Activated CD8-positive, alpha-beta memory T cell treated with anti-CD3 and anti-CD28 coated beads for 1 hour (primary cell): ENCODE measurements at places on chromosomes 4 and X.

GRCh38 chr4:113677325-113677724 is 84.2 kb downstream of the CAMK2D start:
- DNase-seq, result no peak

GRCh38 chr4:182478475-182478874 is 235.3 kb downstream of the TENM3 start:
- DNase-seq, result no peak

- DNase-seq, result no peak
Observed at GRCh38 chr4:101862595-101862994, 72.1 kb downstream of the BANK1 start.

DNA sequence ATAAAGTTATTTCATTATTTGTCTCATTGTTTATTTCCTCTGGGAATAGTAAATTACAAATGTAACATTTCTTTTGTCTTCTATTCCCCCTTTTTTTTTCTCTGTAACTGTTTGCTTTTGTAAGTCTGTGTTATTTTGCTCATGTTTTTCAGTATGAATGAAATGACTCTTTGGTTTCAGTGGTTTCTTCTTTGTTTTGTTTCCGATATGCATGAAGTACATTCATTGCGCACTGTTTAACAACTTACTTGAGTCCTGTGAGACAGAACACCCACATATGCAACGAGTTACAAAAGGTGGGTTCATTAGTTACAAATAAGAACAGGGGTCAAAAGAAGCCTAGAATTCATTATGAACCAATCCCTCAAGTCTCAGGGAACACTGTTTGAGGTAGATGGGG is 175.0 kb upstream of the UGT8 start:
- no peak for DNase-seq

GRCh38 chr4:174702979-174703478 is 126.0 kb downstream of the GLRA3 start:
- no peak for DNase-seq

- DNase-seq, result no peak
Observed at GRCh38 chr4:121370729-121371325, 10.0 kb downstream of the QRFPR start.
